ENCODE measurements at places on chromosomes 16 and 17.

DNA sequence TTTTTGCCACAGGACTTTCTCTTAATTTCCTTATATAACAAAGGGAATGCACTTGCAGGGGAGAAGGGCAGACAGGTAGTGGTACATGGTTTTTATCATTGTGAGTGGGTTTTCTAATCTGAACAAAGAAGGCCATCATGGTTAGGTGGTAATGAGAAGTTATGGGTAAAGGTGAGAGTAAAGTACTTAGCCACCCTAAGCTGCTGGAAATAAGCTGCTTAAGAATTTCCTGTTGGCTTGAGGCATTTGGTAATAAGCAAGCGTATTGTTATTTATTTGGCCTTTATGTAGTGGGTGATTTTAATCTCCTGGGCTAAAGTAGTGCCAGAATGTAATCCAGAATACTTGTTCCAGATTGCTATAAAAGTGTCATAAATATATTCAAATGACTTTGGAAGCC is 27.1 kb downstream of the TAC4 start:
- no peak for DNase-seq

- DNase-seq = peak; percentile 5
Observed at GRCh38 chr17:48131216-48131824, 23.8 kb downstream of the SNX11 start.

DNA sequence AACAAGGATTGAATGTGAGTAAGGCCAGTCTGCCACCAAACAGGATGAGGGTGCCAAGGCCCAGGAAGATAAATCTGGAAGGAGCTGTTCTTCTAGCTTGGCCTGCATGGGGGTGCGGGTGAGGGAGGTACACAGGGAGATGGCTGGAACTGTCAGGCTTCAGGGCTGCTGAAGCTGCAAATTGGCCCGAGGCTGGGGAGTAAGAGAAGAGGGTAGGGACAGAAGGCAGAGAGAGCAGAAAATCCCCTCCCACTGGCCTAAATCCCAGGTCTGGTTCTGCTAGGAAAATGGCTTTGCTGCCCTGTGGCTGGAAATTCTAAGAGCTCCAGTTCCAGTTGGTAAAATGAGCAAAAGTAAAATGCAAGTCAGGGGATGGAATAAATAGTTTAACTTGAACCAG is 87.9 kb downstream of the CCDC182 start:
- no peak for DNase-seq

GRCh38 chr16:9049241-9049640 is 42.2 kb upstream of the HAPSTR1 start:
- DNase-seq = no peak

- DNase-seq = no peak
Observed at GRCh38 chr16:15701975-15702970, 52.2 kb downstream of the NDE1 start.

- DNase-seq = no peak
Observed at GRCh38 chr17:60091109-60091508, 12.4 kb upstream of the HEATR6 start.

DNA sequence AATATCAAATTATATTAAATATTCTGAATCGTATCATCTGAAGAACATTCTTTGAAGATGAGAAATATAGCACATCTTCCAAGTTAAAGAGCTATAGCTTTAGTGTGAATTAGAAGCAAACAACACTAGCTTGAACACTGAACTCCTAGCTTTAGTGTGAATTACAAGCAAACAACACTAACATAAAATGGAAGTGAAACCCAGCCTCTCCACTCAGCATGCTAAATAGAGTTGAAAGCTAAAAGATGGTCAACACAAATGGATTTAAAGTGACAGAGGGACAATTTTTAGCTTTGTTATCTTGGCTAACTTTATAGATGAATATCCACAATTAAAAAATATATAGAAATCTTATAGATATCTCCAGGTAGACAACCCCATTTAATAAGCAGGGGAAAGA is 4.5 kb upstream of the KIF2B start:
- no peak for DNase-seq

GRCh38 chr17:44832805-44833204 is 2.7 kb upstream of the GJC1 start:
- DNase-seq = no peak

GRCh38 chr17:5019475-5019956 is 15.7 kb downstream of the SLC52A1 start:
- no peak for DNase-seq

DNA sequence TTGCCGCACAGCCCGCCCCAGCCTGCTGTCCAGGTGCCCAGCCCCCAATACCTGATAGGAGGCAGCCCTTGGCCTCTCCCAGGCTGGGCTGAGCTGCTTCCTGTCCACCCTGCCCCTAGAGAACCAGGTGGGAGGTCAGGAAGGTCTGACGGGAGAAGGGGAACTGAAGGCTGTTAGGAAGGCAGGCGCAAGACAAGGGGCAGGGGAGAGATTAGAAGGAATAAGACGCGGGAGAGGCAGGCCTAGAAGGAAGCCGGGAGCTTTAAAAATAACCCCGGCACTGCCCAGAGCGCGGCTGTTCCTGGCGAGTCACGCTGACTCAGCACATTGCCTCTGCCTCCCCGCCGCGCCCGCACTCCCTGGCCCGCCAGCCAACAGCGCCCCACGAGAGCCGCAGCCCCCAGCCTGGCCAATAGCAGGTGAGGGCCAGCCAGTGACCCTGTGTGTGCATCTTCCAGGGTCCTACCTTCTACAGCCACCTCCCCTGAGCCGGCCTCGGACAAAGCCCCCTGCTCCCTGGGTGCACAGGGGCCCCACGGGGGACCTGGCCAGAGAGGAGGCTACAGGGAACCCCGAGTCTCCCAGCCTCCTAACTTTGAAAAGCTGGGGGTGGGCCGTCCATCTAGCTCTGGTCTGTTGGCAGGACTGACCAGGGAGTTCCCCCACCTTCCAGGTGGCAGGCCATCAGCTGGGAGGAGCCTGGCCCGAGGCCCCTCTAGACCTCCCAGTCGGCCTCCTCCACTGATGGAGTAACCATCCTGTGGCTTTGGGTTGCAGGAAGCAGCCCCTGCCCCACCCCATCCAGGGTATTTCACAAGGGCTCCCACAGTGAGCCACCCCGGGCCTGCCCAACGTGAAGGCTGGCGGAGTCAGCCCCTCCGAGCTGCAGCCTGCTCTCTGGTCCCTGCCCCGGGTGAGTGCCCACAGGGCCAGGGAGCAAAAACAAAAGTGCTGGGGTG is 4.0 kb downstream of the MAFG start:
- DNase-seq = no peak

DNA sequence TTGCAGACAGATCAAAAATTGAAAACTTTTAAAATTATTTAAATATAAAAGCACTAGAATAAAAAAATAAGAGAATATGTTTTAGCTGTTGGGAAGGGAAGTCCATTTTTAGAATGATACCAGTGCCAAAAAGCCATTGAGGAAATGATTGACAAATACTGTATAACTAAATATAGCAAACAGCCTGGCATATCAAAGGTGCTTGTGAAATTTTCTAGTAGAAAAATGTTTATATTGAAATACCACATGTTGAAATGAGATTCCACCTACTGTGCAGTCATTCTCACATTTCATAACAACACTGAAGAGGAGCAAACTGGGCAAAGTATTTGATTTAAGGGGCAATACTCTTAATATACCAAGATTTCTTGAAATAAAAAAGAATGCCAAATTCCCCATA is 183.5 kb downstream of the PHKB start:
- no peak for DNase-seq

DNA sequence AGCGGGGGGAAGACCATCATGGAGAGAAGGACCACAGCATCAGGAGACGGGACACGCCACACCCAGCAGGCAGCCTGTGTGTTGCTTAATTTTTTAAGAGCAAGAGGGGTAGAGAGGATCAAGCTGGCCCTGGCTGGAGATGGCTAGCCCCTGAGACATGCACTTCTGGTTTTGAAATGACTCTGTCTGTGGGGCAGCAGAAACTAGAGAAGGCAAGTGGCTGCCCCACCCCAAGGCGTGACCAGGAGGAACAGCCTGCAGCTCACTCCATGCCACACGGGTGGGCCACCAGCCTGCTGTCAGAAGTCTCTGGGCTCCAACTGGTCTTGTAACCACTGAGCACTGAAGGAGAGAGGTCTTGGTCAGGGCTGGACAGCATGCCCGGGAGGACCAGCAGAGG is 75.5 kb downstream of the SOCS1 start:
- DNase-seq = no peak

DNA sequence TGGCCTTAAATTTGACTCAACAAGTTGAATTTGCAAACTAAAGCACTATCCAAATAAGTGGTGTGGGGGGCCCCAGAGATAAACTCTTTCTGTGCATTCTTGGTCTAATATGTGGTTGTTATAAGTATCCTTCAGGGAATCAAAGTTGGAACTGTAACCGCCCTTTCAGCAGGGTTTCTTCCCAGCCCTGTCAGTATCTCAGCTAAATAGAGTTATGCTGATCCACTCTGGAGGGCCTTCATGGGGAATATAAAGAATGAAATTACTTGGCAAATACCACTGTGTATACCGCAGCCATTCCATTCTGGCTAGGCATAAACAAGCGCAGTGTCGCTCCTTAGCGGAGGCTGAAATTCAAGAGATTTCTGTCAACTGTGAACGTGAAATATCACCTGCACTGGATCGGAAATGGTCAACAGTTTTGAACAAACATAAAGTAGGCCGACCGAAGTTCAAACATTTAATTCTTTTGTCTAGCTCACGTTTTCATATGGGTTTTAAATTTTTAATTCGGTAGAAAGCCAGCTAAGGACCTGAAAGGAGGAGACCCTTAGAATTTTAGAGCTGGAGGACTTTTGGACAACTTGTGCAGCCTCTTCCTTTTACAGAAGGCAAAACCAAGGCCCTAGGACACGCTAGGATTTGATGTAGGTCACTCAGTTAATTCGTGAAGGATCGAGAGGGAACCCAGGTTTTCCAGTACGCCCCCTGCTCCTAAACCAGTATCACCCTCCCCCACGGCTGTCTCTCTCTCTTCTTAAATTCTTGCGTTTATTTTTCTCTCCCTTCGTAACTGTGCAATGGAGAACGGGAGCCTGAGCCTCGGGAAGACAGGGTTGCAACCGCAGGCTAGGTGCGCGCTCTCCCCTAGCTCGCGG is 74.7 kb downstream of the CHD9 start:
- no peak for DNase-seq

DNA sequence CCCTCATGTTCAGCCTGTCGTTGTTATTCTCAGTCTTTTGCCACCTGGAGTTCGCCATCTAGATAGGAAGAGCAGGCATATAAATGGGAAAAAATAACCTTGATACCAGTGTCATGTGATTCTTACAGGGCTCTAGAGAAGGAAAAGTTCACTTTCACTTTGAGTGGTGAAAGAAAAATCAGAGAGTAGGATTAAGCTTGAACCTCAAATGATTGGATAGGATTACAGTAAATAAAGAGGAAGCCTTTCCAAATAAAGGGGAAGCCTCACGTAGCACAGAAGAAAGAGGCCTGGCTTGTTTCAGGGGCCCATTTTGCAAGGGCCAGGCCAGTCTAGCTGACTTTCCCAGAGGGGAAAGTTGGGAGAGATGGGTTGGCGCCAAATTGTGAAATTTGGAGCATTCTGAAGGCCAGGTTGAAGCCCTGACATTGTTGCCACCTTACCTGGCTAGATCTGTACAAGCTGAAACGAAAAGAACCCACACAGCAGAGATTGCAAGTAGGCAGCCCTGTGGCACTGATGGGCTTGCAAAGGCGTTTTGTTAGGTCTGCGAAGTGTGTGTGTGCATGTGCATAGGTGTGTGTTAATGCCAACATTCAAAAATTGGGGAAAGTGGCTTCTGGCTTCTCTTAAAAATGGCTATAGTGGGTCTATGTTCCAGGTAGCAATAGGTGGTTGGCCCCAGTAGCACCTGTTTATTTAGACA is 38.8 kb downstream of the TMC6 start:
- no peak for DNase-seq

GRCh38 chr17:29622337-29623282 is at the start of gene CORO6:
Gene CORO6 (minus strand): TSS chr17:29622912. CDS start chr17:29621421, 1,491 bp downstream.
- DNase-seq = peak; percentile 49

DNA sequence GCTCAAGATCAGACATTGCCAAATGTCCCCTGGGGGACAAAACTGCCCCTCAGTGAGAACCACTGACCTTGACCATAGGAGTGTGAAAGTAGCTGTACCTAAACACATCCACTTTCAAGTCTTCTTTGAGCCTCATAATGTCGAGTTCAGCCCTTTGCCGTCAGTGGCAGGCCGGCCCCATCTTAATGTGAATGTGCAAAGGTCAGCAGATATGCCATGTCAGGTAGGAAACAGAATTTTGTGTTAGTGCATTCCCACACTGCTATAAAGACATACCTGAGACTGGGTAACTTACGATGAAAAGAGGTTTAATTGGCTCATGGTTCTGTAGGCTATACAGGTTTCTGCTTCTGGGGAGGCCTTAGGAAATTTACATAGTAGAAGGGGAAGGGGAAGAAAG is 95.1 kb upstream of the PIRT start:
- no peak for DNase-seq

- no peak for DNase-seq
Observed at GRCh38 chr17:43019418-43019817, 2.8 kb downstream of the VAT1 start.

GRCh38 chr17:81084680-81085419 is 49.9 kb downstream of the BAIAP2 start:
- no peak for DNase-seq

- DNase-seq = no peak
Observed at GRCh38 chr16:65301029-65301428, 179.2 kb upstream of the CDH11 start.

GRCh38 chr17:6574687-6575595 is 18.6 kb upstream of the PITPNM3 start:
- no peak for DNase-seq

GRCh38 chr16:89166696-89167424 is 4.7 kb upstream of the CDH15 start:
- DNase-seq = no peak
